ENCODE measurements at places on chromosomes 11 and 22. TPM values are rescaled to one million over a fixed set of nuclear protein-coding genes. Genes with fewer than 3 reads are reported as not detected.

The OR8A1 gene
- total RNA-seq: not detected

The F2 gene
- total RNA-seq: not detected

The ROM1 gene
- total RNA-seq: 6.1 TPM

The B3GAT1 gene
- total RNA-seq: 0.74 TPM

- DNase-seq: peak; percentile 97
Measured at GRCh38 chr11:65857853-65858680, at the start of gene CFL1. TSS of gene CFL1 (minus strand) at chr11:65858180. CDS start at chr11:65858099, 81 bp downstream.

- DNase-seq: no peak
Measured at GRCh38 chr22:37243402-37244113, 511 bp downstream of the RAC2 start.

DNA sequence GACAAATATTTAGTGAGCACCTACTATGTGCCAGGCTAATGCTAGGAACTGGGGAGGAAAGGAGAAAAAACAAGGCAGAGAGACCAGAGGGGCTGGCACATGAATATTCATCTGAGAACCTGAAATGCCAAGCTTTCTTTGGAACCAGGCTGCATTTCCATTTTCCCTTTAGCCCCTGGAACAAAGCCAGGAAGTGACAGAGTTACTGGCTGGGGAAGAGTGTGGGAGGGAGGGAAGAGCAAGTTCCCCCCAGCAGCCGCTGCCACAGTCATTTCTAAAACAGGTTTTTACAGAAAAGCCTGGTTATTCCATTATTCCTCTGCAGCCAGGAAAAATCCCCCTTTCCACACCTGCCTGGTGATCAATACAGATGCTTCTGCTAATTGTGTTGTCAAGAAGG lies 97.0 kb downstream of the SPON1 start:
- DNase-seq: no peak

The CNTF gene
- not detected for total RNA-seq

The RRP8 gene
- total RNA-seq: 10.3 TPM

The FAT3 gene
- total RNA-seq: 9.6 TPM

All from vagina (tissue), 2 donors.